ENCODE measurements at places on chromosomes 1 and 21.

DNA sequence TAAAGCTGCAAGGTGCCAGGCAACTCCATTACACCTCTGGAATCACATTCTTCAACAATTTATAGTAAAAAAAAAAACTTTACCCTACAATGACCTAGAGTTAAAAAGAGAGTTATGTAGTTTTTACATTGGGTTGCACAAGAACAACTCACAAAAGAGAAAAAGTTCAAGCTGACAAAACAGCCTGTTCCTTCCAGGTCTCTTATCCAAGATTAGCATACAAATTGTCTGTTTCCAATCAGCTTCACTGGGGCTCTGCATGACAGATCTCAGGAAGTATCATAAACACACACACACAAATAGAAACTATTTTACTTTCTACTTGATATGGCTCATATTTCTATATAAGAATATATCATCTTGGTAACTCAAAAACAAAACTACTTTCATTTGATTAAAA is 154.6 kb downstream of the PCNX2 start:
- no peak for DNase-seq
- H3K4me1 ChIP-seq, result no peaks in the 10 kb centered on the region
- H3K27me3 ChIP-seq, result no peaks in the 10 kb centered on the region
- H3K27ac ChIP-seq, result no peak overlapping the region
- no peak overlapping the region for H3K4me3 ChIP-seq
- H3K36me3 ChIP-seq, result peaks cover 9% of the 10 kb centered on the region

DNA sequence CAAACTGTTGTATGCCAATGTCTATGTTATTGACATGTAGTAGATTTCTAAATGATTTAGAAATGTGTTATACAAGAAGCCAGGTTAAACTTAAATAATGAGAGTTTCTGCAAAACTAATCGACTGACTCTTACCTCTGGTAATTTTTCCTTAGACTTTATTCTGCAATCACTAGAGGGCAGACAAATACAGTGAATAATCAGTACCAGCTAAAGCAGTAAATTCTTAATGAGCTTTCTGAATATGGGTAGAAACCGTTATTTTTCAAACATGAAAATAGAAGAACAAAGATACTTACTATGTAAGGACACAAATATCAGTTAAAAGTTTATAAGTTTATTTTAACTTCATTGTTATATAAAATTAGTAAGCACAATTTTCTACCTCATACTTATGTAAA is 97.9 kb upstream of the RGS1 start:
- H3K4me1 ChIP-seq, result no peaks in the 10 kb centered on the region
- no peak overlapping the region for H3K4me3 ChIP-seq
- H3K27me3 ChIP-seq, result no peaks in the 10 kb centered on the region
- H3K36me3 ChIP-seq, result no peaks in the 10 kb centered on the region

GRCh38 chr1:81974883-81975555 is 174.3 kb downstream of the ADGRL2 start:
- H3K27ac ChIP-seq, result no peak overlapping the region
- peaks cover 72% of the 10 kb centered on the region for H3K36me3 ChIP-seq
- no peaks in the 10 kb centered on the region for H3K4me1 ChIP-seq
- H3K4me3 ChIP-seq, result no peak overlapping the region
- DNase-seq, result no peak
- H3K27me3 ChIP-seq, result no peaks in the 10 kb centered on the region

DNA sequence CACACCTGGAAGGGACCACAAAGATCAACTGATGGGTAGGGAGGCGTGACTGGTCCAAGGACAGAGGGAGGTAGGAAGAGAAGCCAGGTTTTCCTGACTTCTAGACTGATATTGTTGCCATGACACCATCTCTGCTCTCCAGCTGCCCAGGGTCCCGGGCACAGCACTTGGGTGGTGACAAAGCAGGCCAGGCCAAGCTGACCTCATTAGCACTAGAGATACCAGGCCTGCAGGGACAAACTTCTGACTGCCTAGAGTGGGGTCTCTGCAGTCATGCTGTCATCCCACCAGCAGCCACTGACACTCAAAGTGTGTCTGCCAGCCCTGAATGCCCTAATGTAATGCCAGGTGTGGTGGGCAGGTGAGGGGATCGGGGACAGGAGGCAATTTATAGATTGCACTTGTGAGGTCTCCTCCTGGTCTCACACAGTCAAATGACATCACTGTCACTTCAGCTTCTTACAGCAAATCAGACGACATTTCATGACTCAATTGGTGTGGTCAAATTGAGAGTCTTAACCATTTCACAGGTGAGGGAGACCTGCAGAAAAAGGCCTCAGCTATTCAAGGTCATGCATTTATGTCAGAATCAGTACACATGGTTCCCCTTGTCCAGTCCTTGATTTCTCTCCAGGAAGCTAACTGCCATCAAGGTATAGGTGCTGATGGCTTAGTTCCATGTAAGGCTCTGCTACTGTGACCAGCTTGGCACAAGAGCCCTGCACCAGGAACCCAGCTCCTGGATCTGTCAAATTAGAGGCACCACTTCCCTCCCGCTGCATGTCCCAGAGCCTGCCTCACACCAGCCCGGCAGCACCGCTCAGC is 2.7 kb downstream of the SLC9A1 start:
- peak overlapping the region; percentile 72 for H3K4me3 ChIP-seq
- H3K4me1 ChIP-seq, result peaks cover 17% of the 10 kb centered on the region
- peak; percentile 44 for DNase-seq
- H3K27me3 ChIP-seq, result no peaks in the 10 kb centered on the region

DNA sequence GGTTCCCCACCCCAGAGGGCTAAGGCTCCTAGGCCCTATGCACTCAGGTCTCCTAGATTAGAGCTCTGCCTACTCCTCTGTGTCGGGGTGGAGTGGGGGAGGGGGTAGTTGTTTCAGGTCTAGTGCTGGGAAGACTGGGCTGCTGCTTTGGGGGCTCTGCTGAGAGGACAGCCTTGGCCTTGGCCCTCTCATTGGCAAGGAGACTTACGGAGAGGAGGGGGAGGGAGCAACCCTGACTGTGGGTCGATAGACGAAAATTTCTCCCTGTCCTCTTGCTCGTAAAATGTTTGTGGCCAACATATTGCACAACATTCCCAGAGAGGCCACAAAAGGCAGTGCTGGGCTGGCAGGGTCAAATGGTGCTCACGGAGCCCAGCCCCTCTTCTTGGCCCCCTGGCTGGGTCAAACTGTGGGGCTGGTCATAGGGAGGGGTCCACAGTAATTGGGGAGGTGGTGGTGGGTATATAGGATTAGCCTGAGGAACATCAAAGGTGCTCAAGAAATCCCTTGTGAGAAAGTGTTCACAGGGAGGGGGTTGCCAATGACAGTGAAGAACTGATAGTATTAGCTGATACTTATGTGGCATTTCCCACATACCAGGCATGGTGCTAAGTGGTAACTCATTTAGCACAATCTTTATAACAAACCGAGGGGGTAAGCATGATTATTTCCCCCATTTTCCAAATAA is 8.5 kb upstream of the DMBX1 start:
- no peaks in the 10 kb centered on the region for H3K36me3 ChIP-seq
- H3K4me3 ChIP-seq, result no peak overlapping the region
- no peaks in the 10 kb centered on the region for H3K27me3 ChIP-seq
- no peak overlapping the region for H3K27ac ChIP-seq
- no peaks in the 10 kb centered on the region for H3K4me1 ChIP-seq

DNA sequence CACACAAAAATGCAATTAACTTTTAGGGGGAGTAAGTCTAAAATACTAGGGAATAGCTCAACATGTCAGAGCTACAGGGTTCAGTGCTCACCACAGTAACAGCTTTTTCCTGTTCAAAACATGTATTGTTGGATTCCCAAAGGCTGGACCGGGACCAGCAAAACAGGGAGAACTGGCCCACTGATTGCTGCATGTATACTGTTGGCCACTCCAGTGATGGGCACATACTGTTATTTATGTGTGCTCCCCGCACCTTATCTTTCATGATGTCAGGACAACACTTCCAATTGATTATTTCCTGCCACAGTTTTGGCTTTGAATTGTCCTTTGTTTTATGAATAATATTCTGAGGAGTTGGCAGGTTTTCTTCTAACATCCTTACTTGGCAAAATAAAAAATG is 50.7 kb downstream of the HMGB4 start:
- H3K36me3 ChIP-seq, result no peaks in the 10 kb centered on the region
- H3K4me3 ChIP-seq, result no peak overlapping the region
- H3K27me3 ChIP-seq, result no peaks in the 10 kb centered on the region
- no peak for DNase-seq
- no peaks in the 10 kb centered on the region for H3K4me1 ChIP-seq

DNA sequence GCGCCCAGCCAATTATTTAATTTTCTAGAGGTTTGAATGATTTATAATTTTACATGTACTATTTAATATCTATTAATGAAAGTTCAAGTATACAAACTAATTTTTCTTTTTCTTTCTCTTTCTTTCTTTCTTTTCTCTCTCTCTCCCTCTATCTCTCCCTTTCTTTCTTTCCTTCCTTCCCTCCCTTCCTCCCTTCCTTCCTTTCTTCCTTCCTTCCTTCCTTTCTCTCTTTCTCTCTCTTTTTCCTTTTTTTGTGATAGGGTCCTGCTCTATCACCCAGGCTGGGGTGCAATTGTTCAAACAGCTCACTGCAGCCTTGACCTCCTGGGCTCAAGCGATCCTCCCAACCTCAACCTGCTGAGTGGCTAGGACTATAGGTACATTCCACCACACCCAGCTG is 16.1 kb upstream of the KIF14 start:
- H3K36me3 ChIP-seq, result no peaks in the 10 kb centered on the region
- H3K27me3 ChIP-seq, result no peaks in the 10 kb centered on the region
- H3K4me1 ChIP-seq, result peaks cover 2% of the 10 kb centered on the region
- no peak for DNase-seq
- H3K27ac ChIP-seq, result no peak overlapping the region

GRCh38 chr1:92051948-92052347 is 22.2 kb downstream of the EPHX4 start:
- no peaks in the 10 kb centered on the region for H3K4me1 ChIP-seq
- no peak for DNase-seq
- no peaks in the 10 kb centered on the region for H3K36me3 ChIP-seq
- H3K27me3 ChIP-seq, result no peaks in the 10 kb centered on the region
- H3K27ac ChIP-seq, result no peak overlapping the region

GRCh38 chr1:116754198-116754977 is at the start of gene CD2:
Gene CD2, plus strand, starts transcription at chr1:116754430. Its CDS starts 63 bp downstream, at chr1:116754493.
- no peaks in the 10 kb centered on the region for H3K27me3 ChIP-seq
- H3K4me3 ChIP-seq, result no peak within 1 kb of the TSS
- DNase-seq, result no peak
- H3K4me1 ChIP-seq, result no peaks in the 10 kb centered on the region
- H3K36me3 ChIP-seq, result no peaks in the 10 kb centered on the region

DNA sequence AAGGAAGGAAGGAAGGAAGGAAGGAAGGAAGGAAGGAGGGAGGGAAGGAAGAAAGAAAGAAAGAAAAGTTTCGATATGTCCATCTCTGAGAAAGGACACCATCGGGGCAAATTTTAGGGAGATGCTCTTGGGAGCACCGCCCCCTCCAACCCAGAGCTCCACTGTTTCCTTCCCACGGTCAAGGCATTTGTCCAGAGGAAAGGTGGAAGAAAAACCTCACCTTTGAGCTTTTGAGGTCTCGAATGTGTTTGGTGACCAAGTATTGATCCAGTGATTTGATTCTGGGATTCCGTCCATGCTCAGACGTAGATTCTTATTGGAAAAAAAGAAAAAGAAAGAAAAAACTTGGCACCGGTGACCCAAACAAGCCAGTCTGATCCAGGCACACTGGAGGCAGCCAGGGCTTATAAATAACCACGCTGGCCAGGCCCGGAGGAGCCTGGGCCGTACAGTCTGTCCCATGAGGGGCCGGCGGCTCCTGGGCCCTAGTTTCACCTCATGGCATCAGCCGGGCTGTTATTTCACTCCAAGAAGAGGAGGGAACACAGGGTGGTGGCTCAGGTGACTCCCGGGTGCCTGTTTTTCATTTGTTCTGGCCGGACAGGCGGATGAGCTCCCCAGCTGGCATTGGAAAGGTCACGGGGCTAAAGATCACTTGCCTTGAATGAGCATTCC is 36.1 kb upstream of the SLC25A33 start:
- no peak overlapping the region for H3K4me3 ChIP-seq
- H3K4me1 ChIP-seq, result no peaks in the 10 kb centered on the region
- H3K36me3 ChIP-seq, result no peaks in the 10 kb centered on the region
- no peaks in the 10 kb centered on the region for H3K27me3 ChIP-seq

- no peaks in the 10 kb centered on the region for H3K4me1 ChIP-seq
- H3K4me3 ChIP-seq, result no peak overlapping the region
- H3K36me3 ChIP-seq, result no peaks in the 10 kb centered on the region
- H3K27me3 ChIP-seq, result no peaks in the 10 kb centered on the region
These were observed 4.8 kb upstream of the ASB17 start for GRCh38 chr1:75937034-75937433.

DNA sequence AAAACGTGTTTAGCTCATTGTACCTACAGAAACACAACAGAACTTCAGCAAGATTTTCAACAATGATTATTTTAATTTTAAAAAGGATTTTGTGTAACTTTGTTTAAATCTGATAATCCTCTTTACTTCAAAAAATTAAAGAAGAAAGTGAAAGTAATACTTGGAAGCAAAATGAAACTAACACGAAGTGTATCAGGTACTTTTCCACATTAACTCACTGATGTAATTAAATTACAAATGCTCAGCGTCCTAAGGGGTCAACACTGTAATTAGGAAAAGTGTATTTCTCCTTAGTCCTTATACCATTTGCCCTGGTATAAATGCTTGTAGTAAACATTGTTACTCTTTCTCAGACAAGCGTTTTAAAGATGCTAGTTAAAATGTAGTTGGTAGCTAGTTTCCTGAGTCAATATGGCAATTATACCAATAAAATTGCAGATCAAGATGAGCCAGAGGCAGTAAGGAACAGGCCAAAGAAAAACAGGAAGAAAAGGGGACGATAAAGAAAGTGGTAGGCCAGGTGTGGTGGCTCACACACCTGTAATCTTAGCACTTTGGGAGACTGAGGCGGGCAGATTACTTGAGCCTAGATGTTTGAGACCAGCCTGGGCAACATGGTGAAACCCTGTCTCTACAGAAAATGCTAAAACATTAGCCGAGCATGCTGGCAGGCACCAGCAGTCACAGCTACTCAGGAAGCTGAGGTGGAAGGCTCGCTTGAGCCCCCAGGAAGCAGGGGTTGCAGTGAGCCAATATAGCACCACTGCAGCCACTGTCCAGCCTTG is 553.0 kb downstream of the SMYD3 start:
- H3K27ac ChIP-seq, result peak overlapping the region; percentile 29
- H3K27me3 ChIP-seq, result no peaks in the 10 kb centered on the region
- peak overlapping the region; percentile 20 for H3K4me3 ChIP-seq
- H3K4me1 ChIP-seq, result peaks cover 6% of the 10 kb centered on the region
- H3K36me3 ChIP-seq, result no peaks in the 10 kb centered on the region

GRCh38 chr1:214621236-214621635 is 18.2 kb downstream of the CENPF start:
- H3K27ac ChIP-seq, result no peak overlapping the region
- peaks cover 79% of the 10 kb centered on the region for H3K36me3 ChIP-seq
- H3K4me1 ChIP-seq, result no peaks in the 10 kb centered on the region
- no peak overlapping the region for H3K4me3 ChIP-seq
